Activated CD4-positive, alpha-beta T cell treated with anti-CD3 and anti-CD28 coated beads, Interleukin-2, amount 50 U/mL, for 1 hour (primary cell): ENCODE measurements at places on chromosomes 4 and X.

DNA sequence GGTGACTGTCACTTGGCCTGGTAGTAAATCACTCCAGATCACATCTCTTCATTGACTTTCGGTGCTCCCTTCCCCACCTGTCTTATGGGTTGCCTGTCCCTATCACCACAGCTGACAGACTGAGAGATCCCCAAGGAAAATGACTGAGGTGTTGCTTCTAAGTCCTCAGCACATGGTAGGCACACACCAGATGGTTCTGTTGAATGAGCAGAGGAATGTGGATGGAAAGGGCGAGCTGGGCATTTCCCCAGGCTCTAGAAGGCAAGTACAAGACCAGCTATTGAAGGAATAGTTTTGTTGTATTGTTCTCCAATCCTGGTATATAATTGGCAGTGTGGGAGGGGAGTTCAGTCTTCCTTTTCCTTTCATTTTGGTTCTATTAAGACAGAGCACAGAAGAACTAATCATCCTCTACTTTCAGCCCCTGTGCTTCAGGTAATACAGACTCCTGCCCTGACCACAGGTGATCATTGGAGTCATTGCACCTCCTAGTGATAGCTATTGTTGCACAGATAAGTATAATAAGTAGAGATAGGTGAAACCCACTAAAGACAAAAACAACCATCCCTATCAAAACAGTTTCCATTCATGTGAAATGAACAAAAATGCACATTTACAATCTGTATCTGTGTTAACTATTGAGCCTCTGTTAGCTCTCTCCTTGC is 158.6 kb downstream of the TRAM1L1 start:
- DNase-seq, result no peak

DNA sequence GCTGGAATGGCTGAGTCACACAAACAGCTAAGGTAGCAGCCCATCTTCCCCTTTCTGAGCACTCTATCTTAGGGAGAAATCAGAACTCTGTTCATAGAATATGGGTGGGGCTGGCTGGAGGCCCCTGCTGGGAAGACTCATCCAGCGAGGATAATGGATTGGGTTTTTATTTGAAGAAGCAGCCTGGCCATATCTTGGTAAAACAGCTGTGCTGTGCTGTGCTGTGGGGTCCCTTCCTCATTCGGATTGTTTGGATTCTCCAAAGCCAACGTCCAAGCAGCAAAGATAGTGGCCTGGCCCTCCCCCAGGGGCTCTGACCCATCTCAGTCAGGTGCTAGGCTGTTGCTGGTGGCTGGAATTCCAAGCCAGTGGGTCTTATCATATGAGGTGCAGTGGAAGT is 63.8 kb downstream of the ZNF718 start:
- DNase-seq, result no peak

GRCh38 chr4:130393231-130393630 is 1297.3 kb downstream of the C4orf33 start:
- DNase-seq, result no peak

GRCh38 chrX:46543441-46543840 is 1.8 kb downstream of the ZNF674 start:
- DNase-seq, result no peak

GRCh38 chr4:67873116-67873515 is 10.7 kb downstream of the TMPRSS11D start:
- no peak for DNase-seq

DNA sequence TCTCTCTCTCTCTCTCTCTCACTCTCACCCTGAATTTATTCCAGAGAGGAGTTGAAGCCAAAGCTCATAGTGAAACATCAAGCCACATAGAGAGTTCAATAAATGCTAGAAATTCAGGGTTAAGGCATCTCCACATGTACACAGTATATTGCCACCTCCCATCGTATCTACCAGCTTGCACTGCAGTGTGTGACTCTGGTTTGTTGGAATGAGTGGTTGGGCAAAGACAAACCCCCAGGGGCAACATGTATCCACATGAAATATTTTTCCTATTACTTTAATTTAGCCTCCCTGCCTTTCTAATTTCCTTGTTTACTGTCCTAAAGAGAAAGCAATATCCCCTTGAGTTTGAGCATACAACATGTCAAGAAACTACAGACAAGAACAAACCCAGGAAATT is 247.3 kb downstream of the SPATA18 start:
- DNase-seq, result no peak

DNA sequence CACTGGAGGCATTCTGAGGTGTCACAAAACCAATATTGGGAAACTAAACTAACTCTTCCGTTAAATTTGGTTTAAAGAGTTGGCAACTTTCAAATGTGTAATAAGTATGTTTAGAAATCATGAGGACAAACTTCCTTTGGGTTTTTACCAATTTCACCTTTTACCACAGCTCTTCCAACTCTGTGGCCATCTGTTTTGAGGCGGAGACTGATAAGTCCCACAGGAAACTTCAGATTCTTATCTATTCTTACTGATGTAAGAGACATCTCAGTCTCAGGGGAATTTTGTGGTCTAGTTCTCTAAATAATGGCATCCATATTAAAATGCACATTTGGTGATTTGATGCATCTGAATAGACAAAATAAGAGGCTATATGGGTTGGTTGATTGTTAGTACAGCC is 229.2 kb upstream of the AFF2 start:
- no peak for DNase-seq
